Frontal cortex (tissue), 4 donors: ENCODE measurements at places on chromosomes 2 and 18. TPM values are rescaled to one million over a fixed set of nuclear protein-coding genes. Genes with fewer than 3 reads are reported as not detected.

DPP10 gene
- 74.6 TPM for total RNA-seq

PLEKHB2 gene
- 114 TPM for total RNA-seq

KCNG2 gene
- under 0.01 TPM for total RNA-seq

PPP1R1C gene
- under 0.01 TPM for total RNA-seq
